ENCODE measurements at places on chromosomes 5 and 9.

DNA sequence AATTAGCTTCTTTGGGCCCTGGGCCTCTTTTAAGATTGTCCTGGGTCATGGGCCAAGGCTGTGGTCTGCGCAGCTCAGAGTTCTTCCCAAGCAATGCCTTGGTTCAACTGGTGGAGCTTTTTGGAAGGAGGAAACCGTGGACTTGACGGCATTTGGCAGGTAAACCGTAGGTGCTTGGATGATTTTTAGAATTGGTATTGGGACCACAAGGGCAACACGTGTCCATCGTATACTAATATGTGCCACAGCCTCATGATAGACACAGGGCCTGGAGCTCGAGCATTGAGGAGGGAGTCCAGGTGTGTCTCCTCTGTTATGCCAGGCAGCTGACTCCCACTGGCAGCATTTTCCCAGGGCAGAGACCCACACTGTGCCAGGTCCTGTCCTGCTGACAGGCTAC is 120.9 kb upstream of the PITX1 start:
- no peak for DNase-seq

DNA sequence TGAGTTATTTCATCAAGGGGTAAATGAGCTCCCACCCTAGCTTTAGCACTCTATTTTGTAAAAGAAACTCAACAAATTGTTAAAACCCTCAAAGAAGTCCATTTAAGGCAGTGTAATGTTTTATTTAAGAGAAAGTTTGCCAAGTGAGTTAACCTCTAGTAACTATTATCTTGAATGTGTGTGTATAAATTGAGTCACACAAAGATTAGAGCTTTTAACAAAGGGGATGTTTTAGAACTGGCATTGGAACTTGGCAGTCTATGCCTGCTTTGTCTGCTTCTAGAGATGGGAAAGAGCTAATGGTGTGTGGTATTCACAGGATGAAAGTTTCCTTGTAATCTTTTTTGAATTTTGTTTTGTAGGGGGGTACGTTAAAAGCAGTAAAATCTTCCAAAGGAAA is 33.2 kb downstream of the KDM3B start:
- DNase-seq, result no peak

DNA sequence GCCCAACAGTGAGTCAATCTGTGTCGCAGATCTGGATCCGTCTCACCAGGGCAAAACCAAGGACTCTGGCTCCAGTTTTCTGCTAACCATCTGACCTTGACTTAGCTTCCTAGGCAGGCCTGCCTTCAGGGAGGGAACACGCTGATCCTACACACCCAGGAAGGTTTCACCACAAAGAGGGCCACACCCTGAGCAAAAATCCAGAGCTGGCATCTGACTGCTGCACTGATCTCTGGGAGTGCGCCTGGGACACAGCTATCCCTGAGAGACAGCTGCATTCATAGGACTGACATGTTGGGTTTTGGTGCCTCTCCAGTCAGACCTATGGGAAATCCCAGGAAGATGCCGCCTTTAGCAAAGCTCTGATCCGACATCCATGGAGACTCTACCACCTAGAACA is 47.5 kb downstream of the CDK5RAP2 start:
- DNase-seq, result no peak

DNA sequence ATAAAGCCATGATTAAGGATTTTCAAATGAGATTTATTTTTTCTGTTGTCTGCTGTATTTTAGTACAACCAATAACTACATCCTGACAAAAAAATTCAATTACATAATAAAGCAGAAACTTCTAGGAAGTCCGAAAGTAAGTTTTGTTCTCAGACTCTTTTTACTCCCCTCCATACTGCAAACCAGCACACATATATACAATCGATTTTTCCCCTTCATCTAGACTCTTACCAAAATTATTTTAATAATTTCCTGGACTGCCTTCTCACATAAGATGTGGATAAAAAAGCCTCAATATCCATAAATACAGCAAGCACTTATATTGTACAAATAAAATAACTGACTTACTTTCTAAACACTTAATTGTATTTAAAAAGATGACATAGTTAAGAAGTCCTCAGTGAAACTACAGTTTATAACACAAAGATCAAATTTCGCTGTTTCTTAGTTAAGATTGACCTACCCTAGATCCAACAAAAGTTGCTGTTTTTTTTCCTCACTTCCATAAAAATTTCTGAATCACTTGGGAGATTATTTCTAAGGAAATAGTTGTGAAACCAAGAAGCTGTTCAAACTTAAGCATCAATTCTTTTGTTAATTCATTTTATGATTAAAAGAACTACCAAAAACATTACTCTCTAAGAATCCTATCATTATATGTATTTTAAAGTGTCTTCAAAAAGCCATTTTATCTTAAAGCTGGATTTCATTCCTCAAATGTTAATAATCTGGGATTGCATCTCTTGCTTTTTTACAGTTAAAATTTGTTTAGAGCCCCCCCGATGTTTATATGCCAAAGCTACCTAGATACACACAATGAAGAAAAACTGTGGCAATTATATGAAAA is 74.7 kb upstream of the IFNE start:
- DNase-seq, result no peak

GRCh38 chr5:3531320-3531986 is 64.2 kb upstream of the IRX1 start:
- no peak for DNase-seq

DNA sequence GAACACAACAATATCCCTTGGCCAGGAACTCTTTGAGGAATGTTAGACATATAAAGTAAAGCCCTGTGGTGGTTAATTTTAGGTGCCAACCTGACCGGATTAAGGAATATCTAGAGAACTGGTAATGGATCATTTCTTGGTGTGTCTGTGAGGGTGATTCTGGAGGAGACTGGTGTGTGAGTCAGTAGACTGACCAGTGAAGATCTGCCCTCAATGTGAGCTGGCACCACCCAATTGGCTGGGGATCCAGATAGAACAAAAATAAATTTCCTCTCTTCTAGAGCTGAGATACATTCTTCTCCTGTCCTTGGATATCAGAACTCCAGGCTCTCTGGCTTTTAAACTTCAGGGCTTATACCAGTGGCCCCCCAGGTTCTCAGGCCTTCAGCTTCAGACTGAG is 56.2 kb upstream of the TNPO1 start:
- no peak for DNase-seq

GRCh38 chr9:86529496-86530275 is 175.5 kb upstream of the TUT7 start:
- DNase-seq, result no peak

DNA sequence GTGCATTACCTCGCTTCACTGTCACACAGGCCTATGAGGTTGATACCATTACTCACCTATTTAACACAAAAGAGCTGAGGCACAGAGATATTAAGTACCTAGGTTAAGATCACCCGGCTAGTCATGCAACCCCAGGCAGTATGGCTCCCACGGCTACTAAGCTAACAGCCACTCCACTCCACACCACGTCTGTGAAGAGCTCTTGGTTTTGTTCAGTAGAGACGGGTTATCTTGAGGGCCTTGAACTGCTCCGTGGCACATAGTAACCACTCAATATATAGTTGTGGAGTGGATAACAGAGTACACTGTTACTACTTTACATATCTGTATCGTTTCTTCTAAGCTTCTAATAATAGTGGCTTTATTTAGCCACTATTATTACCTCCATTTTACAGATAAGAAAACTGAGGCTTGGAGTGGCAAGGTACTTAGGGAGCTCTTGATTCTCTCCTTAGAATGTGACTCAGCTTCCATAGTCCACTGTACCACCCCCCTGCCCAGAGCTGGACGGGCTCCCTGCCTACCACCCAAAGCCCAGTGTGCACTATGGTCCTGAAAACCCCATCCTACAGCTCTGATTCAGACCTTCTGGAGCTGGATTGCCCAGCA is 1.0 kb upstream of the CORO2A start:
- DNase-seq, result no peak

GRCh38 chr5:156675395-156675794 is 174.7 kb upstream of the PPP1R2B start:
- DNase-seq, result no peak

- no peak for DNase-seq
Observed at GRCh38 chr5:54601411-54602230, 84.1 kb downstream of the SNX18 start.

DNA sequence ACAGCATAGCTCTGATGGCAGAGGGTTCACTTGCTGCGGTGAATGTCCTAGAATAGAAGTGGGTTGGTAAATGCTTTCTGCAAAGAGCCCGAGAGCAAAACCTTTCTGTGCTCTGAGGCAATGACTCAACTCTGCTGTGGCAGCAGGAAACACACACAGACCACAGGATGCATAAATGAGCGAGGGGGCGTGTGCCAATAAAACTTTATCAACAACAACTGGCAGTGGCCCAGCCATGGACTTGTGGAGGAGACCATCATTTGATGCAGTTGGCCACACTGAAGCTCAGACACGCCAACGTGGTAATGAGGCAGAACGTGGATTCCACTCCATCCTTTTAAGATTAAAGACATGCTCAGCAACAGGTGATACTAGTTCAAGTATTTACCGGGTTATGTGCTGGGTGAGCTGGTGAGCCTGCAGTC is 6.8 kb downstream of the MRPL36 start:
- DNase-seq, result peak; percentile 91

GRCh38 chr9:4371108-4371507 is 71.2 kb upstream of the GLIS3 start:
- no peak for DNase-seq

DNA sequence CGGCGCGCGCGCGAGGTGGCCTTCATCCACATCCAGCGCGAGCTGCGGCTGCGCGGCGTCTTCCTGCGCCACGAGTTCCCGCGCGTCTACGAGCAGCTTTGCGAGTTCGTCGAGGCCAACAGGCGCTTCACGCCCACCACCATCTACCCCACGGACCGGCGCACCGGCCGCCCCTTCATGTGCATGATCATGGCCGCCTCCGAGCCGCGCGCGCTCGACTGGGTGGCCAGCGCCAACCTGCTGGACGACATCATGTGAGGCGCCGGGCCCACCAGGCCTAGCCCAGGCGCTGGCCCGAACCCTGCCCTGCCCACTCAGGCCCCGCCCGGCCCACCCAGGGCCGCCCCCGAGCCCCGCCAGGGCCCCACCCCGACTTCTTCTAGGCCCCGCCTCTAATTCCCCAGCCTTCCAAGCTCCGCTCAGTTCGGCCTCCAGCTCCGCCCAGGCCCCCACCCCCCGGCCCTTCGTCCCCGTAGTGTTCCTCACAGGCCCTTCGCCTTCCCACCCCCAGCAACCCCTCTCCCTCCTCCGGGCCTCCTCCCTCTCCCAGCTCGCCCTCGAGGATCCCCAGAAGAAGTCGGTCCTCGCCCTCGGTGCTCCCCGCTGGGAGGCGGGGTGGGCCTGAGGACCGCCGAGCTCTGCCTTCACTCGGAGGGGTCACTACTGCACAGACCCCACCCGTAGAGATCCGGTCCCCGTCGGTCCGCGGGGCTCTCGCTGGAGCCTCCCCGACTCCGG is 2.0 kb upstream of the PHPT1 start:
- no peak for DNase-seq

DNA sequence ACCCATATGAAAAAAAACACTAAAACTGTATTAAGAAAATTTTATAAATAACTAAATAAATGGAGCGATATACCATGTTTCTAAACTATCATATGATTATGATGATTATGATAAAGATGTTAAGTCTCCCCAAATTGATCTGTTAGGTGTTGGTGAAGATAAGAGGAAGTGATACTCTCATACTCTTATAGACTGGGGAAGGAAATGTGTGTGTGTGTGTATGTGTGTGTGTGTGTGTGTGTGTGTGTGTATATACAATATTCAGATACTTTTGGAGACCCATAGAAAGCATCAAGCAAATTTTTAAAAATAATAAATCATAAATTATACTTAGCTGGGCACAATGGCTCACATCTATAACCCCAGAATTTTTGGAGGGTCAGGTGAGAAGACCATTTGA is 62.9 kb downstream of the TMEM232 start:
- DNase-seq, result no peak

DNA sequence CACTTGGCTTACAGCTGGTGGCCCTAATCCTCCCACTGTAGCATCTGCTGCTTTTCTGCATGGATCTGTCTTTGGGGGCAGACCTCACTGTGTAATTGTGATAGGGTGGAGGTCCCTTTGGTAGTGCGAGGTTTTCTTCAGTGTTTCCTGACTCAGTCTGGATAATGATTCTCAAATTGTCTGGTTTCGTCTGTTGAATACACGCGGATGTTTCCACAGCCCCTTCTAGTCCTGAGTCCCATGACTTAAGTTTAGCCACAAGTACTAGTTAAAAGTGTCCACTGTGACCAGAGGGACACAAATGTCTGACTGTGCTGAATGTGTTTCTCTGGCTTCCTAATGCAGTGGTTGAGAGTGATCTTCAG is 70.5 kb downstream of the LMNB1 start:
- no peak for DNase-seq

DNA sequence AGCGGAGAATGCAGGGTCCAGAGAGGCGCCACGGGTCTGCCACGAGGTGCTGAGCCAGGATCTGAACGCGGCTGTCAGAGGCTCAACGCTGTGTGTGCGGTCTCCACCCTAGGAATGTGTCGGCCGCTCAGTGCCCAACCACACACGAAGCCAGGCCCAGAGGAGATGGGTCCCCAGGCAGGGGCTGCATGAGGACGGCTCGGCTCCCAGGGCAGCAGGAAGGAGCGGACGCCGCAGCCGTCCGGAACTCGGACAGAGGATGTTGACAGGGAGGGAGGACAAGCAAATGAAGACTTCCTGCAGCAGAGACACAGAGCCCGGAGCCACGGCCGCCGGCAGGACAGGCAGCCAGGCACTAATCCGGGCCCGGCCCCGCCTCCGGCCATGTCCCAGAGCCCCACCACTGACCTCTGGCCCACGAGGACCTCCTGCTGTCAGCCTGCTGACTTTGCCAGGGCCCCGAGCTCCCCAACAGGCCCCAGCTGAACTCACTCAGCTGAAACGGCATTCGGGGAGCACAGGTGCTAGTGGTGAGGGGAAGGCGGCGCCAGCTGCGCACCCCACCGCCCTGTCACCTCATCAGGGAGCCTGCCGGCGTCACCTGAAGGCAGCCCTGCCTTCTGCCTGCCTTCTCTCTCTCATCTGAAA is 12.7 kb downstream of the VAV2 start:
- DNase-seq, result no peak

GRCh38 chr9:137619240-137620047 is 639 bp downstream of the EHMT1 start:
- no peak for DNase-seq

DNA sequence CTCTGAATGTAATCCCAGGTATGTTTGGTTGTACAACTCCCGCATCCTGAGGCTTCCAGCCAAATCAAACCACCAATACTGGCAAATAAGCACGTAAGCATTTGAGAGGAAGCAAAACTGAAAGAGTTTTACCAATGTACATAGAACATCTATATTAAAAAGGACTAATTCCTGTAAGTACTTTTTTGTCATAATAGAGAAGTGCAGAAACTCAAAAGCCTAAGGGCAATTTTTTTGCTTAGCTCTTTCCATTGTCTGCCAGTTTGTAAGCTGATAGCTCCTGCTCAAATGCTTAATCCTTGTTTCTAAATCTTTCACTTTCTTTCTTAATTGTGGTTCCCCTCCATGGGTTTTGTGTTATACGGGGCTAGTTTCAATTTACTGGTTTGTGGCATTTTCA is 1151.8 kb downstream of the CDH12 start:
- DNase-seq, result no peak

All from GF-D8 (cell line).